ENCODE measurements at places on chromosomes 2 and 18. TPM values are rescaled to one million over a fixed set of nuclear protein-coding genes. Genes with fewer than 3 reads are reported as not detected.

Gene CDH2
- not detected for polyA plus RNA-seq

DNA sequence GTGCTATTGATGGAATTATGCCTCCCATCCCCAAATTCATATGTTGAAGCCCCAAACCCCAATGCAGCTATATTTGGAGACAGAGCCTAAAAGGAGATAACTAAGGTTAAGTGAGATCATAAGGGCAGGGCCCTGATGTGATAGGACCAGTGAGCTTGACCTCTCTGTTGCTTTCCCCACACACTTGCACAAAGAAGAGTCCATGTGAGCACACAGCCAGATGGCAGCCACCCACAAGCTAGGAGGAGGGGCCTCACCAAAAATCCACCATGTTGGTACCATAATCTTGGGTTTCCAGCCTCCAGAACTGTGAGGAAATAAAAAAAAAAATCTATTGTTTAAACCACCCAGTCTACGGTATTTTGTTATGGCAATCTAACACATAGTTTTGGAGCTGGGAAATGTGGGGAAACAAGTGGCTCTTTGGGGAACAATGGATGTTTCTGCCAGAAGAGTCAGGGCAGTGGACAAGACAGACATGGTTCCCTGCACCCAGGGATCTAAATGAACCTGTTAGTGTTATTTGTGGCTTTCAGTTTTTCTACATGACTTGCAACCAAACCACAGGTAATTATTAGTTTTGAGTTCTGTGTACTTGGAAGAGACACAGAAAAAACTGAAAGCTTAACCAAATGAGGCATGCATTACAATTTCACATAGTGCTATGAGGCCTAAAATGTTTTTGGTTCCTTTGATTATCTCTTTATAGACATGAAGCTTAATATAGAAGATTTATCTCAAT lies 259.1 kb downstream of the LTBP1 start:
- no peak overlapping the region for H3K4me3 ChIP-seq
- H3K27me3 ChIP-seq = no peaks in the 10 kb centered on the region
- no peaks in the 10 kb centered on the region for H3K36me3 ChIP-seq
- no peaks in the 10 kb centered on the region for H3K4me1 ChIP-seq
- no peak overlapping the region for H3K27ac ChIP-seq
- no peak for DNase-seq

- H3K27me3 ChIP-seq = no peaks in the 10 kb centered on the region
- no peaks in the 10 kb centered on the region for H3K4me1 ChIP-seq
- no peak for DNase-seq
Measured at GRCh38 chr2:95337829-95338228, 40.7 kb downstream of the KCNIP3 start.

Gene UGT1A9
- polyA plus RNA-seq = not detected

Gene ASXL3
- not detected for polyA plus RNA-seq

GRCh38 chr18:23235336-23235735 lies 100.1 kb downstream of the CABLES1 start:
- H3K27me3 ChIP-seq = no peaks in the 10 kb centered on the region
- no peak for DNase-seq
- peaks cover 27% of the 10 kb centered on the region for H3K4me1 ChIP-seq

DNA sequence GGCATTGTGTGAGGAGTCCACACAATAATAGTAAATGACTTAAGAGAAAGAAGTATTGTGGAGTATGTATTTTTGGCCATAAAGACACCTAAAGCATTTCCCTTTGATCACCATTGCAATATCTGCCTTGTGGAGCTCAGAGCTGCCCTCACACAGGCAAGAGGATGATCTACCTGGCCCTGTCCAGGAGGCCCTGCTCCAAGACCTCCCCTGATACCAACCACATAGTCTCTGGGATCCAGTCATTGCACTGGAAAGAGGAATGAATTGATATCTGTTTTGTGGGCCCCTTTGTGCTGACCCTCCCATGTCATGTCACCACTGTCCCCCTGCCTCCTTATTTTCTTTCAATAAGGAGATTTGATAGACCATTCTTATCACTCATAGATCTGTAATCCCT lies 430.6 kb upstream of the TNP1 start:
- DNase-seq = no peak
- H3K36me3 ChIP-seq = no peaks in the 10 kb centered on the region
- H3K27ac ChIP-seq = no peak overlapping the region
- H3K27me3 ChIP-seq = no peaks in the 10 kb centered on the region
- no peaks in the 10 kb centered on the region for H3K4me1 ChIP-seq

- H3K27ac ChIP-seq = no peak overlapping the region
- no peak overlapping the region for H3K4me3 ChIP-seq
Measured at GRCh38 chr2:37191253-37191652, 2.8 kb upstream of the SULT6B1 start.

DNA sequence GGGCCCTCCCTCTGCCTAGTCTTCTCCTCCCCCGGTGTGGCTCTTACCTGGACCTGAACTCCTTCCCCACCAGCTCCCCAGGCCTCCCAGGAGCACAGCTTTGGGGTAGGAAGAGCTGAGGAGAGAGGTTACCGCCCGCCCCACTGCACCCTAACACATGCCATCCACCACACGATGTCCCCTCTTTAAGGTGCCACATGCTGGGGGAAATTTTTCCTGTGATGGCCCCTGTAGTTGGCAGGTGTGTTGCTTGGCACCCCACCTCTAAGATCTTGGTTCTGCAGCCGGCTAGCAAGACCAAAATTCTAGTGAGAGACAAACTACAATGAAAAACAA lies 6.9 kb upstream of the TEX261 start:
- H3K36me3 ChIP-seq = no peaks in the 10 kb centered on the region
- no peak overlapping the region for H3K4me3 ChIP-seq
- H3K27me3 ChIP-seq = no peaks in the 10 kb centered on the region
- peaks cover 8% of the 10 kb centered on the region for H3K4me1 ChIP-seq
- H3K27ac ChIP-seq = no peak overlapping the region

- no peaks in the 10 kb centered on the region for H3K36me3 ChIP-seq
- no peak for DNase-seq
- no peak overlapping the region for H3K4me3 ChIP-seq
Measured at GRCh38 chr2:10527585-10527984, 79.5 kb upstream of the ODC1 start.

GRCh38 chr2:109258905-109259540 lies 130.0 kb downstream of the SH3RF3 start:
- H3K36me3 ChIP-seq = no peaks in the 10 kb centered on the region
- H3K4me1 ChIP-seq = no peaks in the 10 kb centered on the region
- DNase-seq = no peak

DNA sequence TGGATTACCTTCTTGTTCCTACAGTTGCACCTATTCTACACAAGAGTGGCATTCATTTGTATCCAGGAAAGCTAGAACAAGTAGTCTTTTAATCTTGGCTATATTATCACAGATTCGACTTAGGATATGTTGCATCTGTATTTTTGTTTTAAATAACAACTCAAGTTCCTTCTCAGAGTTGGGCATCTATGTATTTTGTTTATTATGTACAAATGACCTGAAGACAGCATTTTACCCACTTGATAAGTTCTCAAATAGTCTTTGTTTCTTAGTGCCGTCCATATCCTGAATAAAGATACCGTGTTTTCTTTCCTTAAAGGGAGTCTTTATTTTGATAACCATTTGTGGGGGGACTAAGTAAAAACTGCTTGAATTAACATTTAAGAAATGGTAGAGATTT lies 2.9 kb downstream of the ITPRID2 start:
- H3K36me3 ChIP-seq = peaks cover 8% of the 10 kb centered on the region
- no peak overlapping the region for H3K27ac ChIP-seq
- H3K4me1 ChIP-seq = peaks cover 19% of the 10 kb centered on the region
- no peak overlapping the region for H3K4me3 ChIP-seq
- DNase-seq = no peak

DNA sequence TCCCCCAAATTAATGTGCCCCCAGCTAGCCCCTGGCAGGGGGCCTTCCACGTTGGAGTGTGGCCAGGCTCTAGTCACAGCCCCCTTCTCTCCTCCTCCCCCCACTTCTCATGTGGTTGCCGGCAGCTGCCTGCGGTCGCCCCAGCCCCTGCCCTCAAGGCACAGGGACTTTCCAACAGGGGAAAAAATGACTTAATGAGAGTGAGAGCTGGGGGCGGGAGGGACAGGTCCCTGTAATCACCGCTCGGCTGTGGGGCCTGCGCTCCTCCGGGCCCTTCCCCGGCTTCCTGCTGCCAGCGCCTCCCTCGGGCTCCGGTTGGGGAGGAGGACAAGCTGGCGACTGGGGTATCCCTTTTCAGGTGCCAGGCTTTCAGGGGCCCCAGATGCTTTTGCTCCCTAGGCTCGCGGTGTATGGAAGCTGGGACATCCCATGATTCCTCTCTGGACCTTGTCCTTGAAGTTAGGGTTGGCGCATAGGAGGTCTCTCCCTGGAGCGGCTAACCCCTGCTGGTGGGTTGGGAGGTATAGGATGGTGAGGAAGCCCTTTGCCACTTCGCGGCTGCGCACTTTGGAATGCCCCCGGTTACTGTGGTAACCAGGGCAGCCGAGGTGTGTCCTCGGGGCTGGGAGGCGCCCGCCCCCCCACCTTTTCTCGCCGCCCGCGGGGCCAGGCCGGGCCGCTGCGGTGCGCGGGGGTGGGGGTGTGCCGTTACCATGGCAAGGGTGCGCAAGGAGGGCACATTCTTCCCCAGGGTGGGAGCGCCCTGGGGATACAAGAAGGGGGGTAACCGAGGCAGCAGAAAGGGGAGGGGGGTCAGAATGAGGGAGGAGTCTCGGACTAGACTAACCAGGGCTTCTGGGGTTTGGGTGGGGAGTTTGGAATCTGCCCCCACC lies 16.1 kb downstream of the WNT10A start:
- peak overlapping the region; percentile 29 for H3K4me3 ChIP-seq
- H3K4me1 ChIP-seq = peaks cover 68% of the 10 kb centered on the region
- H3K27ac ChIP-seq = peak overlapping the region; percentile 98
- no peaks in the 10 kb centered on the region for H3K36me3 ChIP-seq

Gene LYG2
- polyA plus RNA-seq = not detected

- no peaks in the 10 kb centered on the region for H3K36me3 ChIP-seq
- H3K27me3 ChIP-seq = peaks cover 37% of the 10 kb centered on the region
- H3K4me3 ChIP-seq = no peak overlapping the region
Measured at GRCh38 chr2:27264753-27265535, 2.1 kb upstream of the SLC30A3 start.

DNA sequence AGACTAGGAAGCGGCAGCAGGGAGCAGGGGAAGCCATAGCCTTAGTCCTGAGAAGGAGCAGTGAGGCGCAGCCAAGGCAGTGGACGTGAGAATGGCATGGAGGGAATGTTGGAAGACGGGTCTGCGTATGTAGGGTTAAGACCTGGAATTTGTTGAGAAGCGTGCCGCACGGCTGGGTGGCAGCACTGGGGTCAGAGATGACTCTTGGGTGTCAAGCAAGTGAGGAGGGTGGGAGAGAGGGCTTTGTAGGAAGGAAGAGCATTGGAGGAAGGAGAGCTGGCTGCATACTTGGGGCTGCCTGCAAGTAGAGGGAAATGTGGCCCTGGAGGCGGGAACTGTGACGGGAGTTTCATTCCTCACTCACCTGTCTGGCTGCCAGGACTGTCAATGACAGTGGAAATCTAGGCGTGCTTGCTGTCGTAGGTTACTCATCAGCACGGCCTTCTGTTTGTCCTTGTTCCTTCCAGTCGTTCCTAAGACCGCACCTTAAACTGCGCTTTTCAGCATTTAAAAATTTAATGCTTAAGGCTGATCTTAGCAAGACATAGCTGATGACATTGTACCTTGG lies 108.0 kb downstream of the ITGB1BP1 start:
- H3K36me3 ChIP-seq = no peaks in the 10 kb centered on the region
- H3K4me3 ChIP-seq = no peak overlapping the region
- no peaks in the 10 kb centered on the region for H3K4me1 ChIP-seq
- no peak for DNase-seq
- H3K27me3 ChIP-seq = no peaks in the 10 kb centered on the region

DNA sequence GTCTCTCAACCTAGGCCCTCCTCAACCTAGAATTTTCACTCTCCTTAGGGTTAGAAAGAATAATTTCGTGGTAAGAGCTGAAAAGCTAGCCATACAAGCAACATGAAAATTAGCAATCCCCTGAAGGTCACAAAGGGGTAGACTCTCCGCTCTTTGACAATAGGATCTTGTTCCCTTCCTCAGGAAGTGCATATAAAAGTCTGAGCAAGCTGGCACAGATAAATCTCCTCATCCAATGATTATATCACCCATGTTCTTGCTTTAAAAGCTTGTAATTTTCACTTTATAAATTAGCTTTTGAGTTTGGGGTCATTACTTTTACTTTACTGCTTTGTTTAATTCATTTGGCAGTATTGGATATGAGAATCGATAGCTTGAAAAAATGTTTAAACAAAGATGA lies 852.3 kb upstream of the CRIM1 start:
- no peak for DNase-seq
- H3K4me3 ChIP-seq = no peak overlapping the region

Gene ST8SIA3
- polyA plus RNA-seq = not detected

- no peaks in the 10 kb centered on the region for H3K27me3 ChIP-seq
- H3K27ac ChIP-seq = no peak overlapping the region
- no peak for DNase-seq
- H3K4me3 ChIP-seq = peak overlapping the region; percentile 91
- H3K36me3 ChIP-seq = no peaks in the 10 kb centered on the region
Measured at GRCh38 chr18:77209587-77209986, 40.1 kb upstream of the GALR1 start.

GRCh38 chr2:159903443-159904126 lies 105.6 kb upstream of the CD302 start:
- H3K36me3 ChIP-seq = peaks cover 11% of the 10 kb centered on the region
- peak overlapping the region; percentile 92 for H3K4me3 ChIP-seq

GRCh38 chr18:4026542-4026941 lies 428.6 kb downstream of the DLGAP1 start:
- no peak overlapping the region for H3K27ac ChIP-seq
- H3K27me3 ChIP-seq = no peaks in the 10 kb centered on the region
- no peak overlapping the region for H3K4me3 ChIP-seq
- no peaks in the 10 kb centered on the region for H3K36me3 ChIP-seq

Gene GLB1L
- polyA plus RNA-seq = 0.78 TPM

DNA sequence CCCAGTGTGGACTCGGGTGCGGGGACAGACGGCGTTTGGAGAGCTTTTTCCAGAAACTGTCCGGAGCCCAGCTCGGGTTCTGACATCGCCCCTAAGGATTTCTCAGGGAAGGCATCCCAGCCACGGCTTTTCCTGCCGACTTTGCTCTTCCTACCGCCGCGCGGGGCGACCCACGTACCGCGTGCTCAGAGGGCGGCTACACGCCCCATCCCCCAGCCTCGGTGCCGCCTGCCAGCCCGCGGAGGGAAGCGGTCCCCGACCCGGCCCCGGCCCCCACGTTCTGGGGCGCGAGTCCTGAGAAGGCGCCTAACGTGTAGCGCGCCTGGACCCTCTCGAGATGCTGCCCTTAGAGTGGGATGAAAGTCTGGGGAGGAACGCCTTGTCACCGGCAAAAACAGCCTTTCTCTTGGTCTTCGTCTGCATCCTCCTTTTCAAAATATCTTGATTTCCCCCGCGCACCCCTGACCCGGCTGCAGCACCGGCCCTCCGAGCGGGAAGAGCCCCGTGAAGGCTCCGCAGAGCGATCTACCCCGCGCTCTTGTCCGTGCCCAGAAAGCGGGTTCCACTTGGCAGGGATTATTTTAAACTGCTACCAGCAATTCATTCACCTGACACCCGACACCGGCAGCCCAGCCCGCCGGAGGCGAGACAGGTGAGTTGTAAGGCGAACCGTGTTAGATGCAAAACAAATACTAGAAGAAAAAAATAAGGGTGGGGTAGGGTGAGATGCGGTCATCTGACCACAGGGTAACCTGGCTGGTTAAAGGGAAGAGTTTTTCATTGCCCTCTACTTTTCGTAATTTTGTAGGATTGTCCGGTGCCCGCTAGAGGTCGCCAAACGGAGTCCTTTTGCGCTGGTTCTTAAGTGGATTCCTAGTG lies 812 bp upstream of the KCNG3 start:
- H3K36me3 ChIP-seq = no peaks in the 10 kb centered on the region
- H3K4me1 ChIP-seq = peaks cover 23% of the 10 kb centered on the region
- peak; percentile 83 for DNase-seq
- peaks cover 9% of the 10 kb centered on the region for H3K27me3 ChIP-seq
- H3K4me3 ChIP-seq = peak overlapping the region; percentile 81

All from CD4-positive, CD25-positive, alpha-beta regulatory T cell (primary cell).